H1 (cell line): ENCODE measurements at places on chromosomes 11 and 22. TPM values are rescaled to one million over a fixed set of nuclear protein-coding genes. Genes with fewer than 3 reads are reported as not detected.

The KCNJ11 gene
- 6.3 and 8.3 TPM in 2 replicates for total RNA-seq

The OR10V1 gene
- not detected in 2 replicates for total RNA-seq

The MUC5B gene
- total RNA-seq: 0.02 and 0.31 TPM in 2 replicates

The PATE4 gene
- total RNA-seq: not detected in 2 replicates

The PRR33 gene
- total RNA-seq: not detected in 2 replicates

The EFEMP2 gene
- total RNA-seq: 8.8 and 9.7 TPM in 2 replicates

The NNMT gene
- total RNA-seq: not detected in 2 replicates

The INS gene
- total RNA-seq: not detected in 2 replicates

The HEPN1 gene
- total RNA-seq: not detected in 2 replicates

The CBX7 gene
- total RNA-seq: 8.7 TPM in 2 replicates

The LUZP2 gene
- 1.1 and 1.5 TPM in 2 replicates for total RNA-seq

The OTOG gene
- total RNA-seq: 1.5 and 2.4 TPM in 2 replicates

The CCDC82 gene
- total RNA-seq: 15.2 and 17.0 TPM in 2 replicates

The ELFN2 gene
- 0.63 and 0.88 TPM in 2 replicates for total RNA-seq

The MEI1 gene
- total RNA-seq: 0.36 and 0.54 TPM in 2 replicates

The SPON1 gene
- 4.3 and 5.4 TPM in 2 replicates for total RNA-seq

The WT1 gene
- 0.17 and 0.21 TPM in 2 replicates for total RNA-seq

The RNF169 gene
- total RNA-seq: 12.1 and 12.5 TPM in 2 replicates

The TRPT1 gene
- total RNA-seq: 34.5 and 39.7 TPM in 2 replicates

The SLC37A2 gene
- total RNA-seq: 1.1 and 1.3 TPM in 2 replicates

The SLC35F2 gene
- total RNA-seq: 28.0 and 29.7 TPM in 2 replicates

The MMP8 gene
- total RNA-seq: not detected in 2 replicates

The THOC5 gene
- total RNA-seq: 61.5 and 65.7 TPM in 2 replicates

The MYRF gene
- total RNA-seq: 6.0 TPM in 2 replicates

The PMM1 gene
- 10.8 and 11.3 TPM in 2 replicates for total RNA-seq

The KCNJ5 gene
- not detected in 2 replicates for total RNA-seq

The CCDC15 gene
- total RNA-seq: 3.1 and 4.0 TPM in 2 replicates

The RAB36 gene
- 1.0 and 1.1 TPM in 2 replicates for total RNA-seq

The SYNGR1 gene
- total RNA-seq: 32.5 and 32.7 TPM in 2 replicates

The MPZL2 gene
- total RNA-seq: 2.4 and 2.6 TPM in 2 replicates

The EXPH5 gene
- total RNA-seq: 11.5 and 11.9 TPM in 2 replicates

The MMP12 gene
- total RNA-seq: not detected in 2 replicates

The GAL gene
- 233 and 234 TPM in 2 replicates for total RNA-seq

The CD151 gene
- 93.4 and 101 TPM in 2 replicates for total RNA-seq

The BARX2 gene
- total RNA-seq: not detected in 2 replicates

The SYT8 gene
- total RNA-seq: not detected in 2 replicates

The RHOG gene
- 28.3 and 31.2 TPM in 2 replicates for total RNA-seq

The RHOD gene
- 10.5 and 12.1 TPM in 2 replicates for total RNA-seq

The IGLL5 gene
- not detected in 2 replicates for total RNA-seq

The EHF gene
- total RNA-seq: not detected in 2 replicates

The MMP1 gene
- not detected in 2 replicates for total RNA-seq

The C11orf97 gene
- not detected in 2 replicates for total RNA-seq

The OR6A2 gene
- total RNA-seq: 0.10 and 0.20 TPM in 2 replicates

The ARRB1 gene
- total RNA-seq: 24.1 and 31.8 TPM in 2 replicates

The VWA5A gene
- 18.8 and 20.4 TPM in 2 replicates for total RNA-seq

The LRRC74B gene
- total RNA-seq: not detected in 2 replicates

The OR5A1 gene
- total RNA-seq: not detected in 2 replicates

The MMP13 gene
- total RNA-seq: not detected in 2 replicates
